Thyroid gland (tissue), 4 donors: ENCODE measurements at places on chromosomes 1 and 21.
A peak's percentile ranks its signal among the peaks of the same experiment; 100 is the strongest.

GRCh38 chr1:231317306-231318014 lies 20.2 kb downstream of the EXOC8 start:
- DNase-seq = no peak

DNA sequence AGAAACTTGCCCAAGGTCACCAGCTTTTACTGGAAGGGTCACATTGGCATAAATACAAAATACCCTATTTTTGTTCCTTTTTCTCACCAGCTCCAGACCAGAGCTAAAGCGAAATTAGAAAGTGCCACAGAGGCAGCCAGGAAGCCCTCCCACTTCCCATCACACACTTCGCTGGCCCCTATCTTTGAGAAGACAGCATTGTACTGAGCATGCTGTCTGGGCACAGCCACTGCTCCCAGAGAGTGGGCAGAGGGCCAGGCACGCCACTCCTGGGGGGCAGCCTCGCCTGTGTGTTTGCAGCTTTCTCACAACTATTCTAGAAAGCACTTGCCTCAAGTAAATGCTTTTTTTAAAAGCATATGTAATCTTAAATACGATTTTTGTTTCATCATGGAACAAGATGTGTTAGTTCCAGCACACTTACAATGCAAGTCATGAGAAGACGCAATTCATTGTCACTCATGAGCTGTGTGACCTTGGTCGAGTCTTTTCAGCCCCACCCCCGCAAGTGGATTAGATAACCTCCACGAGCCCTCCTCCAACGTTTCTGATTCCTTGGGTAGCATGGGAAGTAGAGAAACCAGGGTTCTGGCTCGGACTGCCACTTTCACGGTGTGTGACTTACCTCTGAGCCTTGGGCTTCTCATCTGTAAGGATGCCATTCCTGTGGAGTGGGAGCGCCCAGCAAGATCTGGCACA lies 25.7 kb upstream of the EPHA8 start:
- no peak for DNase-seq

GRCh38 chr1:15282810-15283474 lies 35.9 kb downstream of the FHAD1 start:
- peak; percentile 60 for DNase-seq

DNA sequence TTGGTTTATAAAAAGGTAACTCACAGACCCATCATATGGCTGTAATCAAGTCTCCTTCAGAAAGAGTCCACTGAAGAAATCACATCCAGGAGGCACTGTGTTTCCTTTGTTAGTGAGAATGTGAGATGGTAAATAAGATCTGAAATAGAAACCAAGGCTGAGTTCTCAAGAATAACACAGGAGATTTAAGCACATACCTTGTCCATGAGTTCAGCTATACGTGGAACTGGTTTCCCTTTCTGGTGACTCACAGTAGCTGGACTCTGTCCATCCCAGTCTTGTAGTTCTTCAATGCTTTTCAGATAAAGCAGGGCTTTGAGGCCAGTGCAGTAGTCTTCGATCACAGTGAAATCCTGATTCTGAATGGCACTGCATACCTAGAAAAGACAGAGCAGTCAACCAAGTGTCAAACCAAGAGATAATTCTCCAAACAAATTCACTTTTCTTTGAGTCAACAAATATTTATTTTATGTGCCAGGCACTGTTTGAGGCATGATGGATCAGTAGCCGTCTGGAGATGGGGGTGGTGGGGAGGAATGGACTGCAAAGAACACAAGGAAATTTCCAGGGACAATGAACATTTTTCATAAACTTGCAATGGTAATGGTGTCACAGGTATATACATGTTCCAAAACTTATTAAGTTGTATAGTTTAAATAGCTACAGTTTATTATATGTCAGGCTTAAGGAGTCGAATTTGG lies 471.4 kb downstream of the PTBP2 start:
- DNase-seq = no peak

- no peak for DNase-seq
Measured at GRCh38 chr1:107443027-107443426, 302.2 kb downstream of the NTNG1 start.

GRCh38 chr1:212941452-212941851 lies 8.9 kb upstream of the VASH2 start:
- no peak for DNase-seq

- DNase-seq = no peak
Measured at GRCh38 chr1:199856216-199856780, 171.2 kb upstream of the NR5A2 start.

DNA sequence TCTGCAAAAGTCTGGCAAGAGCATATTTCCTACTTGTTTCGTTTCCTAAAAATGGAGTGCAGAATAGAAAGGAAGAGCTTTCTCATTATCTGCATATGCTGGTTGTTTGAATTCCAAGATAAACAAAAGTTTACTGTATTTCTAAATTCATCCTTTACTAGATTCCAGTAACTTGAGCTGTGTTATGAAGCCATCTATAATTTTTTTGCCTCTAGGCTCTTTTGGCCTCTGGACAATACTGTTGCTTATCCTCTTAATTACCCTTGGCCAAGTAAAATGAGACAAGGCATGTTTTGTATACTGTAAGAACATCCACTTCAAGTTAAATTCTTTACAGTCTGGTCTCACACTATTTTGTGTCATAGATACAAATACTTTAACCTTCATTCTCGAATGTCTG lies 45.6 kb upstream of the HFM1 start:
- DNase-seq = no peak

DNA sequence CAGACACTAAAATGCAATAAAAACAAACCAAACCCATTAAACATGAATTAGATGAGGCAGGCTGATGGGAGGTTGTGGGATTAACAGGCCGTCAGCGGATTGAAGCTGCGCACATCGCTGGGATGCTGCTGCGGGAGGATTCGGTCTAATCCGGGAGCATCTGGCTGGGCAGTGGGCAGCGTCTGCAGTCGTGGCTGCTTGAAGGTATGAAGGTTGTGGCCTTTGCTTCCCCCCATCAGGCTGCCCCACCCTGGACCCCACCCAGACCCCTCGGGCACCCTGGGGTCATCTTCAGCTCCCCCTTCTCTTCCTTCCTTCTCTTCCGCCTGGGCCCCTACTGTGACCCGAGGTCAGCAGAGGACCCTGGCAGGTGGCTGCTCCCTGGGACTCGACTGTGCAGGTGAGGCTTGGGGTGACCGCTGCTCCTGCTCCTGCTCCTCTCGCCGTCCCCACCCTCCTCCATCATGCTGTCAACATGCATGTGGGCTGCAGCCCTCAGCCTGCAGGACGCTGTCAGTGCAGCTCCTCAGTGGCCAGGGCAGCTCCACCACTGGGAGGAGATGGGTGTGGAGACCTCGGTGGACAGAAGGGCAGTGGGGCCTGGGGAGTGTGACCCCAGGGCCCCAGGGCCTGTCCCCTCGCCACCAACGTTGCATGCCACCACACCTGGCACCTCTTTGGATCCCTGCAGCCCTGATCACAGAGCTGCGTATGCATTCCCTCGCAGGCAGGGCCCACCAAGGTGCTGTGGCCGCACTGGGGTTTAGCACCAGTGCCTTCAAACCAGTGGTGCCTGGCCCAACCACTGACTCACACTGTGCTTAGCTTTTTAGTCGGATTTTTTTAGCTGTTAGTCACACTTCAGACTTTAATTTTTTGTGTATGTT lies 112.2 kb upstream of the COL6A1 start:
- no peak for DNase-seq

- no peak for DNase-seq
Measured at GRCh38 chr1:168297019-168297730, 16.5 kb downstream of the TBX19 start.

DNA sequence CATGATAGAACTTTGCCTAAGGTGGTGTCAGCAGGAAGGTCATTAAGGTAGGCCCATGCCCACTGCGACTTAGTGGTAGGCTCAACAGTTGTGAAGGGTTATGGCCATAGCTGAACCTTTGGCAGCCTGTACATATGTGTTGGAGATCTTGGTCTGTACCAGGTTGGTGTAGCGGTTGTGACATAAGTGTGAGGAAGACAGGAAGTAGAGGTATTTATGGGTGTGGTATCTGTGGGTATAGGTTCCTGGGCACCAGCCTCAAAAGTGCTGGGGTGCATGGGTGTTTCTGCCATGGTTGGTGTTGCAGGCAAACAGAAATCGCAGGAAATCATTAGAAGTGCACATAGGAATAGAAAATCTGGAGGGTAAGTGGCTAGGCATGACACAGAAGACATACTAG lies 18.6 kb upstream of the LRIF1 start:
- DNase-seq = no peak

DNA sequence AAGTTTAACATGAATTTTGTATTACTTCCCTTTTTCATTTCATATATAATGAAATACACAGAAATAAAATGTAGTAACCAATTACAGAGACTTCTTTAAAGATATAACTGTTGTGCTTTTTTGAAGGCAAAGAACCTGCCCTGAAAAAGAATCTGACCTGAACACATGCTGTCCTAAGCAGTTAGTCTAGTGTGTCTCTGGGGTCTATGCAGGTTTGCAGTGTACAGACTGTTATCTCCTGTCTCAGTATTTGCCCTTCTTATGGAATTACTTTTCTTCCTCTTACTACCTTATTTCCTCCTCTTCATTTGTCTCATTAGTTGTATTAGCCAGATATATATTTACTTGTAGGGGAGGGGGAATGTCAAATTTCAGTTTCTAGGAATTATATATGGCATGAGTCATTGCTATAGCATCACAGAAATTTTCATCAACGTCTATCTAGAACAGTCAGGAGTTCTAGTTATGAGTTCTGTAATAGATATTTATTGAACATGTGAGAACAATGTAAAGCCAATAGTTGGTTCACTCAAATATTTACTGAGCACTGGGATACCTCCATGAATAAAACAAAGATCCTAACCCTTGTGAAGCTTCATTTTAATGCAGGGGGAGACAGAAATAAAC lies 28.4 kb upstream of the PLEKHO1 start:
- no peak for DNase-seq

- no peak for DNase-seq
Measured at GRCh38 chr1:246160374-246160773, 346.7 kb downstream of the SMYD3 start.

- DNase-seq = no peak
Measured at GRCh38 chr1:110189181-110189580, 20.9 kb upstream of the KCNC4 start.

- DNase-seq = no peak
Measured at GRCh38 chr1:24717887-24718650, 27.2 kb upstream of the CLIC4 start.

GRCh38 chr21:43338951-43339350 lies 88.0 kb downstream of the SIK1 start:
- DNase-seq = no peak

GRCh38 chr1:188476606-188477005 lies 1647.9 kb downstream of the PLA2G4A start:
- DNase-seq = no peak

DNA sequence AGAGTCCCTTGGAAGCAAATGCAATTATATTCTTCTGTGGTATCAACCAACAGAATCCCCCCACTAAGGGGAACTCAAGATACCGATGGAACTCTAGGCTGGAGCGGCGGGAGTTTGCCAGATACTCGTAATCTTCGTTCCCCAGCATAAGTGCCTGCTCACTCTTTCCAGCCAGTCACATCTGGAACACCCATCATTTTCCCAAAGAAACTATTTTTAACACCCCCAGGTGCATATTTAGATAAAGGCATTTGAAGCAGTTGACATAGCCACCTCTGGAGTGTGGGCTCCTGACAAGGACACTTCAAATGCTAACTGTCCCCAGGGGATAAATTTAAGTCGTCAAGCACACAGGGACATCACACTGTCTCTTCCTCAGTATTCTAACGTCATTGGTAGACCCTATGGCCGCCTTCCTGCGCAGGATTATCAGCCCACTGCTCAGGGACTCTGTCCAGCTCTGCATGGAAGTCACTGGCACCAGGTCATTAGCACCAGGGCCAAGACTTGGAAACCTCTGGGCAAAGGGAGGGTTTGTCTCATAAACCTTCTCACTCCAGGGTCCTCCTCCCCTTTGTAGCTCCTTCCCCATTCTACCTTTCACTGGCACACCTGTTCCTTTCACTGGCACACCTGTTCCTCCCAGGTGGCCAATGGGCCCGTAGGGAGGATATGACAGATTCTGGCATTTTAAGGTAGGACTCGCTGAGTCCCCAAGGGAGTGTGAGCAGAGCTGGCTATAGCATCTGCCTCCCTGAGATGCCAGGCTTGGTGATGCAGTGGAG lies 48.8 kb downstream of the H3-3A start:
- DNase-seq = no peak

DNA sequence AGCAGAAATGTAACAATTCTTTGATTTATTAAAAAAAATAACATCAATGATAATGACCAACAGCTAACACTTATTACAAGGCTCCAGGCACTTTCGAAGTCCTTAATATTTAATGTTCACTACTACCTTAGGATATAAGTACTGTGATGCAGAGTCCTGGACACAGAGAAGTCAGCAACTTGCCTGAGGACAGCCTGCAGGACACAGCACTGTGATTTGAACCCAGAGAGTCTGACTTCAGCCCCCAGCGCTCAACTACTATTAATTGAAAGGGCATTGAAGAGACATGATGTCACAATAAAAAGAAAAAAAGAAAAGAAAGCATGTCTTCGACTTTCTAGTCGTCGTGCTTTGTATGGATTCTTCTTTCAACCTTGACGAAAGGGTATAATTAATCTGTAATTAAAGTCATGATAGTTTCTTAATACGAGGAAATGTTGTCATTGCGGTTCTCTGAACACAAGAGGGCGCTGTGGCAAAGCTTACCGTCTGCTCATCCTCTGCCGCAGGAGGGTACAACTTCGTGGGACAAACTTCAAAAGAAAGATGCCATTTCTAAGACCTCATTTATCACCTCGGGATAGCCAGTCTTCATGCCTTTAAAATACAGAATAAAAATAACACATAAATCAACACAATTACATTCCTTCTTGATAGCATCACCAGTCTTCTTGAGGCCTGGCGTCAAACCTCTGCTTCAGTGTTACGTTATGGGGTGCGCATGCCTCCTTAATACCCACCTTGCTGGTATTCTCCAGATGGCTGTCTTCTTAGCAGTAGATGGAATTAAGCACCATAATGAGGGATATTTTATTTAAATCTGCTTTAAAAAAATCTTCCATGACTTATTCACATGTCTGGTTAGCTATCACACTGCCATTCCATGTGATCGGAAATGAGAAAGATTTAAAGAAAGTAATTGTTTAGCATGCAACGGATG lies 240.1 kb downstream of the DISC1 start:
- peak; percentile 61 for DNase-seq

DNA sequence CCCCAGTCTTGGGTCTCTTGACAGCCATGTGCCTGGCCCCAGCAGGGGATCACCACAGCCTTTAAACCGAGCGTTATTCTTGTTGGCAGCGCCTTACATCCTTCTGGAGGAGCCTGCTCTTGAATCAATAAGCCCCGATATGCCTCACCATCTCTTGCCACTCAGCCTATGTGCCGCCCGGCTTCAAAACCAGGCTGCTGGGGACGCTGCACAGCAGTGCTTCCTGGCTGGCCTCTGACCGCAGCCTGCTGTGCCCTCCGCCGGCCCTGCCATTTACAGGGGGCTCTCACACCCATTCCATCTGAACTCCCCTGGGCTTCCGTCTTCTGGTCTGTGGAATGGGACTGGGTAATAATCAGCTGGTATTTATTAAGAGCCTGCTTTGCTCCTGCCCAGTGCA lies 3.0 kb upstream of the PEX10 start:
- no peak for DNase-seq

GRCh38 chr1:71668065-71668464 lies 587.2 kb upstream of the ZRANB2 start:
- DNase-seq = no peak

GRCh38 chr21:43187715-43188114 lies 18.9 kb downstream of the CRYAA start:
- DNase-seq = no peak

GRCh38 chr1:40382108-40382460 lies 8.6 kb downstream of the SMAP2 start:
- no peak for DNase-seq
